ENCODE measurements at places on chromosomes 16 and 17.

DNA sequence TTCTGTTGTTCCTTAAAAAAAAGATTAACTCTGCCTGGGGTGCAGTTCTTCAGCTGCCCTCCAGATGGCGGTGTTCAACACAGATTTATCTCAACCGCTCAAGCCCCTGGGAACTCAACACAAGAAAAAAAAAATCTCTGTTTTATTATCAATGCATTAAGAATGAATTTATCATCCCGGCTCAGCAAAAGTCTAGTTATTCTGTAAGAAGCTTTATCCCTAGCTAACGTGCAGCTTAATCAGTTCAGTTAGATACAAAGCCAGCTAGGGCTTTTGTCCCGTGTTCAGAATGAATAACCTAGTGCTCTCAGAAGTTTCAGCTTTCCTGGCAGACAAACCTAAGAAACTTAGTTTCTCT is 475.9 kb upstream of the CCL2 start:
- DNase-seq = no peak

GRCh38 chr17:27473748-27474609 is 17.7 kb downstream of the KSR1 start:
- peak; percentile 32 for DNase-seq

DNA sequence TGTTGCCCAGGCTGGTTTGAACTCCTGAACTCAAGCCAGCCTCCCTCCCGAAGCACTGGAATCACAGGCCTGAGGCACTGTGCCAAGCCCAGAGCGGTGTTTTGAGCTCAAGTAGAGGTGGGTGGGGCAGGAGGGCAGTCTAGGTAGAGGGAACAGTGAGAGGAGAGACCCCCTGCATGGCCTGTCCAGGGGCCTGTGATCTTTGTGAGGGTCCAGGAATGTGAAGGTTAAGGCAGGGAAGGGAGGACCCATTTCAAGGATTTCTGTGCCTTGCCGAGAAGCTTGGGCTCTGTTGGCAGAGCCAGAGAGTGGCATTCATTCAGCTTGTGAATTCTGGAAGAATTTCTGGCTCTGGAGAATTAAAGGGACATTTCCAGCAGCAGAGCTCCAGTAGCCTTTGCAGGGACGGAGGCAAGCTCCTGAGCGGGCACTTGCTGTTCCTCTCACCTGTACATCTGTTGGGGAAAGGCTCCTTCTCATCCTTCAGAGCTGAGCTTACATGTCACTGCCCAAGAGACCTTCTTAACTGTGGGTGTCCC is 2.7 kb downstream of the WWOX start:
- no peak for DNase-seq

GRCh38 chr17:63039342-63039741 is 73.3 kb downstream of the TANC2 start:
- DNase-seq = no peak

GRCh38 chr16:70703041-70703834 is 17.4 kb upstream of the MTSS2 start:
- DNase-seq = no peak

DNA sequence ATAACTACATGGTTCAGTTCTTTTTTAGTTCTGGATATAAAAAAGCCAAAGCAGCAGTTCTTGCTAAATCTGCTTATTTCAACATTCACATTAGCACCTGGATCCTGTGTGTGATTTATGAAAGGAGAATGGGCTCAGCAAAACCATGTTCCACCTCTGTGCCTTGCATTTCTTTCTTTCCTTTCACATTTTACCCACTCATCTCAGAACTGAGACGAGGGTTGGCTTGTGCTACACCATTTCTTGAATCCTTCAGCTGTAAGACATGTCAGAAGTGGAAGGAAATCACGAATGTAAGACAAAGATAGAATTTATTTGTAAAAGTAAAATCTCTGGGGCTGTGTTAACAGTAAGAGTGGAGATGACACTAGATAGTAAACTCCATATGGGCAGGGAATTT is 1.2 kb upstream of the UTP6 start:
- no peak for DNase-seq

GRCh38 chr17:28324267-28324745 is 5.3 kb downstream of the TMEM97 start:
- DNase-seq = no peak

- no peak for DNase-seq
Measured at GRCh38 chr17:81348097-81349055, 46.9 kb upstream of the BAHCC1 start.

- no peak for DNase-seq
Measured at GRCh38 chr17:37791447-37792399, 46.9 kb upstream of the HNF1B start.

DNA sequence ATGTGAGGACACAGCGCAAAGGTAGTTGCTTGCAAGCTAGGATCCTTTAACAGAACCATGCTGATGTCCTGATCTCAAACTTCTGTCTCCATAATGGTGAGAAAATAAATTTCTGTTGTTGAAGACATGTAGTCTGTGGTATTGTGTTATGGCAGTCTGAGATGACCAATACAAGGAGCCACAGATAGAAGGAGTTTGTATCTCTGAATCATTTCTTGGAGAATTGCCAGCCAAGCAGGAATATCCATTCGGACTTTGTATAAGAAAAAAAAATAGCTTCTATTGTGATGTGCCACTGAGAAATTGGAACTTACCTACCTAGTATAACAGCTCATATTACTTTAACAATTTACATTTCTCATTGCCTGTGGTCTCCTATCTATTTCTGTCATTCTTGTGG is 447.6 kb upstream of the CA10 start:
- DNase-seq = no peak

- DNase-seq = no peak
Measured at GRCh38 chr17:79835953-79836509, 3.2 kb downstream of the CBX4 start.

- no peak for DNase-seq
Measured at GRCh38 chr17:15023589-15024336, 241.4 kb downstream of the PMP22 start.

DNA sequence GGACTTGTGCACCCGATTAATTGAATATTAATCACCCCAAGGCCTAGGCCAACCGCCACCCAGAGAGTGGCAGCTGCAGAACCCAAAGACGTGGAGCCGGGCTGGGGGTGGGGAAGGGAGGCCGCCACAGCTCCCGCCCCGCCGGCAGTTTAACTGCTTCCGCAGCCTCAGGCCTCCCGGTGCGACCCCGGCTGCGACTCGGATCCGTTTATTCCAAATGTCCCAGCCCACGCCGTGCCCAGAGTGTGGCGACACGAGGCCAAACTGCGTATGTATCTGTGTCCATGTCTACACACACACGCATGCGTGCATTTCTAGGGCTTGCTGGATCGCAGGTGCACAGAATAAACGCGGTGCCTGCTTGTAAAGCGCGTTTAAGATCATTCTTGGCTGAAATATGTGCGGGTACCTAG is 802 bp upstream of the TOB1 start:
- DNase-seq = peak; percentile 69

DNA sequence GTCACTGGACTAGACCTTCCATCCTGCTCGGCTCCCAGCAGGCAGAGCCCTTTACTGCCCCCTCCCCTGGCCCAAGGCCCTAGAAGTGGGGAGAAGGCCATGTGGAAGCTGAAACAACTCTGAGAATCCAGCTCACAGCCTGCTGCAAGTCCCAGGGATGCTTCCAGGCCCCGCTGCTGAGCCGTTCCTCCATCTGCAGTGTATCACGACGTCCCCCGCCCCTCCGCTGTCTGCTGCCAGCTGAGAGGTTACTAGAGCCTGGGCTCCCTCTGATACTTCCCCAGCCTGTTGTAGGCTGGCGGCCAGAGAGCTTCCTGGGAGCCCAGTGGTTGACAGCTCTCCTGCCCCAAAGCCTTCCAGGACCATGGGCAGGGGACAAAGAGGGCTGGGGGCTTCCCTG is 118.2 kb downstream of the MGAT5B start:
- no peak for DNase-seq

DNA sequence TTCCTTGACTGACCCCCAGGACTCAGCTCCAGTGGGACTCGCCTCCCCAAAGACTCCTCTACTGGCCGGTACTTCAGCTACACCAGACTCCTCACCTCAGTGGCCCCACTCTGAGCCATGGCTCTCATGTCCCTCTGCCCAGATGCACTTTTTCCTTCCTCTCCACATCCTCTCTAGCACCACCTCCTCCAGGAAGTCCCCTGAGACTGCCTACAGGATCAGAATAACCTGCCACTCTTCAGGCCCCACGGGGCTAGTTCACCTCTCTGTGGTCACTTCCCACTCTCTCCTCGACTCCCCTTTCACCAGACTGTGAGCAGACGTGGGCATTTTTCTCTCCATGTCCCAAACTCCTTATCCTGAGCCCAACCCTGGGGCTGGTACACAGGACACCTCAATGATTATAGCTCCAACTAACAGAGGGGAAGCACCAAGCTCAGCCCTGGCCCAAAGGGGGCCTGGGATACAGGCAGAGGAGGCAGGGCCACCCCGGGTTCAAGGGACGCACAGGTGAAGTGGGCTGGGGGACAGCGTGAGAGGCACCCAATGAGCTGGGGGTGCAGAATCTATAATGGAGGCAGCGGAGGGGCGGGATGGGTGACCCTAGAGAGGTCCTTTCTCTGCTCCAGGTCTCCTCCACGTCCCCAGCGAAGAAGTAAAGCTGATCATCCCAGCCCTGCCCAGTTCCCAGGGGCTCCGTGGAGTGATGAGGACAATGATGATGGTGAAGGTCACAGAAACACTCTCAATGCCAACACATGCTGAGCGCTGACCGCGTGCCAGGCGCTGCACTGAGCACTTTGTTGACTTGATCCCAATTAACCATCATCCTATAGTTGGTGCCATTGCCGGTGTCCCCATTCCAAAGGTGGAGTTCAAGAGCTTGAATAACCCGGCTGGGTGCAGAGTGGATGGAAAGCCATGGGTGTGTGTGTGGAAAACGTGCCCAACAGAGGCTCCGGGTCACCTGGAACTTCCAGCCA is 3.9 kb downstream of the TRPV3 start:
- DNase-seq = no peak

DNA sequence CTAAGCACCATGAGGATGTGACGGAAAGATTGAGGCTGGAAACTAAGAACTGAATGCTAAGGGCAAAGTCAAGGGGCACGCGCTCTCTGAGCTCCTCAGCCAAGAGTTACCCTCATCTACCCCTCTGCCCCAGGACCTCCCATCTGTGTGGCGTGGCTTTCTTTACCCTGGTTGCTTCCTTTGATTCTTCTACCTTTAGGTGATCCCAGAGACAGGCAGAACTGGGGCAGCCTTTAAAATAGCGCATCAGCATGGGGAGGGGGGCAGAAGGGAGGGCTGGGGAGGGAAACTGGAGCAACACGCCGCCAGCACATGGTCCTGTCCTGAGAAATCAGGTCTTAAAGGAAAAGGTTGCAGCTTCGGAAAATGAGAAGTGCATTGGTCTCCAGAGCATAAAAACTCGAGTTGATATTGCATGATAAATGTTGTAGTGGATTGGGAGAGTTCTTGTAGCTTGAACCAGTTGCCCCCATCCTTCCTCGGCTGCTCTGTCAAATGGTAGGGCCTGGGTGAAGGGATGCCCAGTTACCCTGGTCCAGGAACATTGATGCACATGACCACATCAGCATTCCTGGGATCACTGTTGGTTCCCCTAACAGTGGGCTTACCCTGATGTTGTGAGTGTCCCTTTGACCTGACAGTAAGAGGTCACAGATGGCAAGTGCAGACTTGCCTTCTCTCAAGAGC is 29.7 kb downstream of the LDHD start:
- no peak for DNase-seq

GRCh38 chr16:86963600-86964575 is 353.3 kb downstream of the C16orf95 start:
- no peak for DNase-seq

GRCh38 chr17:4506892-4507291 is 8.2 kb downstream of the SPNS2 start:
- DNase-seq = no peak

DNA sequence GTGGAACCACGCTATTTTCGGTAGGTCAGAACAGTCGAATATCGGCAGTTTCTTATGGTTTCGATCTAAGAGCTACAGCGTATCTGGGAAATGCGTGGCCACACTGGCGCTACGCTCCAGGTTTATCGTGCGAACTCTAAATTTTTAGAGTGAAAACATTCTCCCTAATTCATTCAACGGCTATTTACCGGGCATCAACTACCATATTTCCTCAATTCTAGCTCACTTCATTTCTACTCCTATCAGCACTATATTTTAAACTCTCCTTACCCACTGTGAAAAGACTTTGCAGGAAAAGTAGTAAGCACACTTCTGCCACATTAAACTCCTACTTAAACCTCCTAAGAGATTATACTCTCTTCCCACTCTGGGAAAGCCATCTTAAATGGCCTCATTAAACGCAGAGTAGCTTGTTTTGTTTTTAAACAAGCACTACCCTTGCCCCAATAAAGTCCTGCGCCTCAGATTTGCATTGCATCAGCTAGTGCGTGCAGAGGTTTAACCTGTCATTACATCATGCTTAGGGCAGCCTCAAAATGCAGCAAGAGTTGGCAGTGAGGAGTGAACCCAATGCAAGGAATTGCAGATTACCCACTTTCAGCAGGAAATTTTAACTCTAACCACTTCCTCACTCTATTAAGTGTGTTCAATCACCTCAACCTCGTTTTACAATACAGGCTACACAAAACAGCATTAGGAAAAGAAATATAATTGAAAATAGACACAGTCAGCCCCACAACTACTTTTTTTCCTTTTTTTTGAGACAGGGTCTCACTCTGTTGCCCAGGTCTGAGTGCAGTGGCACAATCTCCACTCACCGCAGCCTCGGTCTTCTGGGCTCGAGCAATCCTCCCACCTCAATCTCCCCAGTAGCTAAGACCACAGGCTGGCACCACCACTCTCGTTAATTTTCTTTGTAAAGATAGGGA is 18.8 kb downstream of the SIAH1 start:
- no peak for DNase-seq

- no peak for DNase-seq
Measured at GRCh38 chr17:75720656-75721462, at the start of gene ITGB4. ITGB4 (plus strand) TSS chr17:75721459; CDS start chr17:75724704, 3,245 bp downstream.

GRCh38 chr17:35312790-35313711 is 60.4 kb downstream of the SLFN11 start:
- DNase-seq = peak; percentile 30

DNA sequence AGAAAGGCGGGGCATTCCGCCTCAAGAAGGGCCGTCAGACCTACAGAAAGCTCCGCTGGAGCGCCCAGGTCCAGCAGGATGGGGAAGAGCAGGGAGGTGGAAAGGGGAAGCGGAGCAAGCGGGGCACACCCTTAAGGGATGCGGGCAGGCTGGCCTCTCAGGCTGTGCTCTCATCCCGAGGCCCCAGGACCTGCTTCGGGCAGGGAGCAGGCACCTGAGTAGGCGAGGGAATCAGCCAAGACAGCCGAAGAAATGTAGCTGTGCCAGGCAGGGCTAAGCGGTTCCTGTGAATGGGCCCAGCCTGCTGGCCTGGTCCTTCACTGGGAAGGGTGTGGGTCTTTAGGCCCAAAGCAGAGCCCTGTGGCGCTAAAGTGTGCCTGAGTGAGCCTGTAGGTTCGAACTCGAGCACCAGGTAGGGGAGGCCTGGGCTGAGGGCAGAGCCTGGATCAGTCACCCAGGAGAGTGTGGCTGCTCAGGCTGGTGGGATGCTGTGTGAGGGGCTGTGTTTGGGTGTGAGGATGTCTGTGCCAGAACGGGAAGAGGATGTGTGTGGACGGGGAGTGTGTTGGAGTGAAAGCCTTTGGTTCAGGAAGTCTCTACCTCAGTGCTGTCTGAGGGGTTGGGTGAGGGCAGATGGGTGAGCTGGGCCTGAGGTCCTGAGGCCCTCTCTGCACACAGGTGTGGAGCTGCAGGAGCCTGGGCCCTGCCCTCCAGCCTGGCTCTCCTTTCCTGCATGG is 3.3 kb downstream of the TBX4 start:
- no peak for DNase-seq

Measured in activated CD4-positive, CD25-positive, alpha-beta regulatory T cell (primary cell).